ENCODE measurements at places on chromosomes 3 and 15.
A peak's percentile ranks its signal among the peaks of the same experiment; 100 is the strongest.

- DNase-seq = no peak
Measured at GRCh38 chr3:11495948-11496557, 147.7 kb downstream of the VGLL4 start.

- DNase-seq = no peak
Measured at GRCh38 chr3:56788521-56788920, 13.2 kb downstream of the ARHGEF3 start.

- peak; percentile 60 for DNase-seq
Measured at GRCh38 chr3:192831111-192831644, 86.5 kb downstream of the MB21D2 start.

DNA sequence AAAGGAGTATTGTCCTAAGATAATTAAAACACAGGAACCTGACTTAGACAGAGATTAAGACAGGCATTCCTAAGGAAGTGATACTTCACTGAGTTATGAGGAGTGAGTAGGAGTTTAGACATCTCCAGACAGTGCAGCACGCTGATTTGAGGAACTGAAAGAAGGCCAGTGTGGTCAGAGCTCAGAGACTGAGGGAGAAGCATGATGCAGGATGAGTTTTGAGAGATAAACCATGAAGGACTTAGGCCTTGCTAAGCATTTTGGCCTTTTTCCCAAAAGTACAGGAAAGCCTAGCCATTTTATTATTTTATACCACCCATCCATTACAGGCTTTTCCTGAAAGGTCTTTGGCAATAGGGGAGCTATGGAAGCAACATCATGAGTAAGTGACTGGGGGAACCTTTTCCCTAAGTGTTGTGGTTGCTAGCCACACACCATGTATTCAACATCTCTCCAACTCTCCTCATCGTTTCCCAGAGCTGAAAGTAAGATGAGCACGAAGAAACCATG, 375.6 kb upstream of the TPRG1 start:
- DNase-seq = peak; percentile 80

- no peak for DNase-seq
Measured at GRCh38 chr15:32994810-32995424, 199.6 kb downstream of the FMN1 start.

DNA sequence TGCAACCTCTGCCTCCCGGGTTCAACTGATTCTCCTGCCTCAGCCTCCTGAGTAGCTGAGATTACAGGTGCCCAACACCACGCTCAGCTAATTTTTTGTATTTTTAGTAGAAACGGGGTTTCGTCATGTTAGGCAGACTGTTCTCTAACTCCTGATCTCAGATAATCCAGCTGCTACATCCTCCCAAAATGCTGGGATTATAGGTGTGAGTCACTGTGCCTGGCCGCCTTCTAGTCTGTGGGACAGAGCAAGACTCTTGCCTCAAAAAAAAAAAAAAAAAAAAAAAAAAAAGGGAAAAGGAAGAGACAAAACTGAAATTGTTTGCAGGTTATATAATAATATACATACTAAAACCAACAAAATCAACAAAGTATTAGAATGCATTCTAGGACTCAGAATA, 215.2 kb downstream of the PCCB start:
- DNase-seq = no peak

GRCh38 chr15:62380011-62380410, 214.9 kb upstream of the C2CD4B start:
- DNase-seq = no peak

- DNase-seq = no peak
Measured at GRCh38 chr3:195178124-195178910, 92.6 kb downstream of the XXYLT1 start.

DNA sequence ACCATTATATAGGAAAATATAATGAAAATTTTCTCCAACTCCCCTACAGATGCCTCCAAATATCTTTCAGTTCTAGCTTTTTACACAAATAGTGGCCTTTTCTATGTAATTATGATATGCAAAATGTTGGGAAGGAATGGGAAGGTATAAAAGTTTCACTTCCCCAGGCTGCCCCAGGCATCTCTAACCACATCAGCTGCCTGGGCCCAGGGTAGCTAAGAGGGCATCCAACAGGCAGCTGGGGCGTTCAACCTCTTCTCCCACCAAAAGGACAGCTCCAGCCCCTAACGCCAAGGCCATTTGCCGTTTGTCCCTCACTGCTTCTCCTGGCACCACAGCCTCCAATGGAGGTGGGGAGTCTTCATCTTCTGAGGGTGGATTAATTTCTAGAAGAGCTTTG, 188.1 kb upstream of the TSC22D2 start:
- no peak for DNase-seq

DNA sequence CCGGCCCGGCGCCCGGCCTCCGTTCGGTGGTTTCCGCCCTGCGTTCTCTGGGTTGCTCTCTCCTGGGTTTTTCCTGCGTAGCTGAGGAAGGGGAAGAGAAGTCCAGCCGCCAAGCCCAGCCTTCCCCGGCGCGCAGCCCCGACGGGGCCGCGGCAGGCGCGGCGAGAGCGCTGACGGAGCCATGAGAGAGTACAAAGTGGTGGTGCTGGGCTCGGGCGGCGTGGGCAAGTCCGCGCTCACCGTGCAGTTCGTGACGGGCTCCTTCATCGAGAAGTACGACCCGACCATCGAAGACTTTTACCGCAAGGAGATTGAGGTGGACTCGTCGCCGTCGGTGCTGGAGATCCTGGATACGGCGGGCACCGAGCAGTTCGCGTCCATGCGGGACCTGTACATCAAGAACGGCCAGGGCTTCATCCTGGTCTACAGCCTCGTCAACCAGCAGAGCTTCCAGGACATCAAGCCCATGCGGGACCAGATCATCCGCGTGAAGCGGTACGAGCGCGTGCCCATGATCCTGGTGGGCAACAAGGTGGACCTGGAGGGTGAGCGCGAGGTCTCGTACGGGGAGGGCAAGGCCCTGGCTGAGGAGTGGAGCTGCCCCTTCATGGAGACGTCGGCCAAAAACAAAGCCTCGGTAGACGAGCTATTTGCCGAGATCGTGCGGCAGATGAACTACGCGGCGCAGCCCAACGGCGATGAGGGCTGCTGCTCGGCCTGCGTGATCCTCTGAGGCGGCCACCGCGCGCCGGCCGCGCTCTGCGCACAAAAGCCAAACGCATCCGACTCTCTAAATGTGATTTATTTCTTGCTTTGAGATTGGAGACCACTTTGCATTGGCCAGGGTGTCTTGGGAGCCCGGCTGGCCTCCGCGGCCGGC, 727 bp downstream of the RAP2B start:
- DNase-seq = peak; percentile 42

- no peak for DNase-seq
Measured at GRCh38 chr3:138950006-138950644, 3.1 kb downstream of the FOXL2NB start.

- no peak for DNase-seq
Measured at GRCh38 chr15:91936182-91936775, 82.8 kb downstream of the SLCO3A1 start.

GRCh38 chr15:68479870-68480269, 47.9 kb upstream of the ITGA11 start:
- DNase-seq = no peak

DNA sequence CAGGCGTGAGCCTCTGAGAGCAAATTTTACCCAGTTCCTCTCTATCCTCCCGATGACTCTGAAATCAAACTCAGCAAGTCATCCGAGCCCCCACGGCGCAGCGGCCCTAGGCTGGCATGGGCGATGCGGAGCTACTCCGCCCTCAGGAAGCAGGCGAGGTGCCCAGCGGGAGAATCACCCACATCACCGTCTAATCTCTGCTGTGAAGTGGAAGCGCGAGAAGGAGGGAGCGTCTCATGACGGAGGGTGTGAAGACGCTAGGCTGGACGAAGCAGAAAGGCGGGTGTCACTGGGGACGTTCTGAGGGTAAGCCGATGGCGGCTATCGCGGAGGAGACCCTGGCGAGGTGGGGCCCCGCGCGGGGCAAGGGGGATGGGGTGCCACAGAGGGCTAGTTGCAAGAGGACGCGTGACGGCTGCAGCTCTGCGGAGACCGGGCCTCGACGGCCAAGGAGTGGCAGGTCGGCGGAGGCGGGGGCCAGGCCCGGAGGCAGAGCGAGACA, 9.1 kb upstream of the GNAI2 start:
- DNase-seq = peak; percentile 44

- no peak for DNase-seq
Measured at GRCh38 chr15:59818336-59818735, 129.2 kb upstream of the BNIP2 start.

DNA sequence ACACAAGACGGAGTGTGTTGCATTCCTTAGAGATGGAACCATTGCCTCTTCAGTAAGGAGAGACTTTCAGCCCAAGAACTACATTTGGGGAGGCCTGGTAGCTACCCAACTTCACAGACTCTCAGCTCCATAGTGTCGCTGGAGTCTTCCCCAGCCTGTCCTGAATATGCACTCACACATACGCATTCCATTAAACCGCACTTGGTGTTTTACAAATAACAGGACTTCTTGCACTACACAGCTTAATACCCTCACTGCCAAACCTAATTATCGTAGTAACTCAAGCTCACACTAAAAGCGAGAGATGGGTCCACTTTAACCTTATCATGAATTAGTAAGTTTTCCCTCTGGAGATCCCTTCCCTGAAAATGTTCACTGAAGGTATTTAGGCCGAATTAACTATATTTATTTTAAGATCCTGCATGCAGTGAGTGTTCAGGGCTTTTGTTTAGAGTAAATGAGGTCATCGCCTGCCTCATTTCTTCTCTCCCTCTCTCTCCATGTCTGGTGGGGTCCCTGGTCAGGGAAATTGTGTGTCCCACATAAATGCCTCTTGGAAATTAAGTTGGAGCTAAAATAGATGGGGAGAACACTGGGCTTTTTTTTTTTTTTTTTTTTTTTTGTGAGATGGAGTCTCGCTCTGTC, 171.9 kb downstream of the FAM43A start:
- no peak for DNase-seq

DNA sequence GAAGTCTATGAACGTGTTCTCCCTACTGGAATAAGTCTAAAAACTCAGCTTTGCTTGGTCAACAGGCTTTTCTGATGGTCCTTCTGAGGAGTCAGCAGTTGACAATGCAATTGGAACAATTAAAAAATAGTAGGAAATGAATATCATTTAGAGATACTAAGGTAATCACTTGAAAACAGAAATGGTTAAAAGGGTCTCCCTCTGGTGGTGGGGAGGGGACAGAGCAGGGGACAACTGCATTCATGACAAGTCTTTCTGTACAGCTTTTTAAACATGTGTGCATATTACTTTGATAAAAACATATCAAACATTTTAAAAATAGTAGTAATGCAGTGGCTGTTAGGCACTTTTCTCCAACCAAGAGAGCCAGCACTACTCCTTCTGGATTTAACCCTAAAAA, 119.9 kb upstream of the FHIT start:
- DNase-seq = no peak

GRCh38 chr3:106824856-106825255, 552.4 kb upstream of the CCDC54 start:
- peak; percentile 49 for DNase-seq

DNA sequence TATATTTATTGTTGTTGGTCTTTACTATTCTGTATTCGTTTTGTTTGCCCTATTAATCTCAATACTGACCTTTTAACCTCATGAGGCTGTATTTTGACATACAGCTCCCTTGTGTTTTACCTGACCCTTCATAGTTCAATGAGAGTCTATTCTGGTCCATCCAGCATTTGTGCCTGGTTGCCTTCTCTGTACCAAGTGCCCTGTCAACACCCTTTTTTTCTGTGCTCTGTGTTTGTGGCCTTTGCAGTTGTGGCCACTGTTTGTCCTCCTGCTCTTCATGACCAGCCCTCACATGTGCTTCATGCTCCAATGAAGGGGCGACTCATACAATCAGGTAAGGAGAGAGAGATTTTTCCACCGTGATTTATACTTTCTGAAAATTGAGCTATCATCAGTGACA, 368.2 kb downstream of the IL20RB start:
- no peak for DNase-seq

DNA sequence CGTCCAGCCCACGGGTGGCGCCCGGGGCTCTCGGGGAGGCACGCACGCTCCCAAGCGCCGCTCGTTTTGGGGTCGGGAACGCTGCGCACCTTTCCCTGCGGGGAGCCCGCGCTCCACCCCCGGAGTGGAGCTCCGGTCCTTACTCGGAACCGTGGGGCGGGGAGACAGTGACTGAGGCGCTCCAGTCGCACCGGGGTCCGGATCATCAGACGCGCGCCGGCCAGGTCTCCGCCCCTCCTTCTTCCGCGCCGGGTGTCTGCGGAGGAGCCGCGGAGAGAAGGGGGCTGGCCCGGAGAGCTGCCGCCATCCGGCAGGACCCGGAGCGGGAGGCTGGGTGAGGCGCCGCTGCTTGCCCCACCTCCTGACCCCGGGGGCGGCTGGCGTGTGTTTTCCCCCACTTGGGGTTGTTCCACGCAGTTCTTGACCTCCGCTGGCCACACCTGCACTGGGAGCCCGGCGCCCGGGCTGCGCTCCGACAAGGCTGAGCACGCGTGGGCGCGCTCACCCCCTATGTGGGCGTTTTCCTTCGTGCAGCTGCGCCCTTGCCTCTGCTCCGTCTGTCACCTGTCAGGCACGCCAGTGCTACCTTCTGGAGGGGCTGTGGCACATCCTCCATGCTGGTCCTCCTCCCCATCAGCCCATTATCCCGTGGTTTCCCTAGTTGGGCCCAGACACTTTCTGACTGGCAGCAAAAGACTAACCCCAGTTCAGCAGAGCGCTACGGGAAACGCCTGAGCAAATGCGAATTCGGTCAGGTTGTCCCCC, at the start of gene MCF2L2:
Gene MCF2L2, minus strand, starts transcription at position 173 of the 765 bp plus-strand sequence. CDS start 642 bp downstream, outside the sequence.
- peak; percentile 55 for DNase-seq

DNA sequence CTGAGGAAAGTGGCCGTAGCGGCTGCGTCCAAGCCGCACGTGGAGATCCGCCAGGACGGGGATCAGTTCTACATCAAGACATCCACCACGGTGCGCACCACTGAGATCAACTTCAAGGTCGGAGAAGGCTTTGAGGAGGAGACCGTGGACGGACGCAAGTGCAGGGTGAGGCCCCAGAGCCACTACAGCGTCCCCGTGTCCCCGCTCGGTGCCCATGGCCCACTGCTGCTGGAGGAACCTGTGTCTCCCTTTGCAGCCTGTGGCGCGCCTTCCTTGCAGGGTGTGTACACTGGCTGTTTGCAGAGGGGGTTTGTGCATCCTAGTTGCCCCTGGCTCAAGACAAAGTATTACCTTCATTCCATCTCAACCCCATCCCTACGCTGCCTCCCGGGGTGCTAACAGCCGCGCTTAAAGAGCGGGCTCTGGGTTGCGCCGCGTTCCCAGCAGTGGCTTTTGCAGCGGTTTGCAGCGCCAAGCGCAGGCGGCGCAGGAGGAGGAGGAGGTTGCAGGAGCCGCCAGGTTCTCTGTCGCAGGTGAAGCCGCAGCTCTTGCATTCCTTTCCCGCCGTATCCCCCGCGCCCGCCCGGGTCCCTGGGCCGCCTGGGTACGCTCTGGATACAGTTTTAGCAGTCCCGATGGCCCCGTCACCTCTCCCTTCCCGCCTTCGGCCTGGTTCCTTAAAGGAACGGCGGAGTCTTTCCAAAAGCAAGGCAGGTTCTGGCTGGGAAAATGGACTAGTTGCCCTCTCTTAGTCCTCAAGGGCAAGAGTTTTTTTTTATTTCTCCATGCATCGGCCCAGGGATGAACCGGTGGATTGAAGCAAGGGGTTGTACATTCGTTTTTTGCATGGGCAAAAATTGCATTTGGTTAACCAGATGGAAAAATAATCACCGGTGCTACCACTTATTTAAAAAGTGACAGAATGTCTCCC, 1.2 kb downstream of the CRABP1 start:
- peak; percentile 21 for DNase-seq

- DNase-seq = no peak
Measured at GRCh38 chr3:45442679-45443253, 54.4 kb downstream of the LARS2 start.

Measured in mammary epithelial cell (primary cell).